T-cell (primary cell): ENCODE measurements at places on chromosomes 5 and 9. TPM values are rescaled to one million over a fixed set of nuclear protein-coding genes. Genes with fewer than 3 reads are reported as not detected.

NPM1 gene
- total RNA-seq: 989 TPM

TRAPPC13 gene
- total RNA-seq: 16.2 TPM

DNA sequence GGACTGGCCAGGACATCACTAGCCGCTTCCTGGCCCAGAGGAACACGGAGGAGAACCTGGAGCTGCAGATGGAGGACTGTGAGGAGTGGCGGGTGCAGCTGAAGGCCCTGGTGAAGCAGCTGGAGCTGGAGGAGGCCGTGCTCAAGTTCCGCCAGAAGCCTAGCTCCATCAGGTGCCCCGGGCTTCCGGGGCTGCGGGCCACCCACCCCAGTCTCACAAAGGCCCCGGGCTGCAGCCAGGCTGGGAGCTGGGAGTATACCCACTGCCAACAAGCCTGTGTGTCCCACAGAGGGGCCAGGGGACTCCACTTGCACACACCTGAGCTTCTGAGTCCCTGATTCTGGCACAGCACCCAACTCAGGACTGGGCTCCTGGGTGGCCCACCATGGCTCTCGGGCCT is 1.7 kb upstream of the RABL6 start:
- H3K36me3 ChIP-seq: peaks cover 8% of the 10 kb centered on the region
- H3K4me3 ChIP-seq: no peak overlapping the region
- no peak overlapping the region for H3K27ac ChIP-seq
- H3K27me3 ChIP-seq: peaks cover 9% of the 10 kb centered on the region

CNTLN gene
- total RNA-seq: 1.1 TPM

DNA sequence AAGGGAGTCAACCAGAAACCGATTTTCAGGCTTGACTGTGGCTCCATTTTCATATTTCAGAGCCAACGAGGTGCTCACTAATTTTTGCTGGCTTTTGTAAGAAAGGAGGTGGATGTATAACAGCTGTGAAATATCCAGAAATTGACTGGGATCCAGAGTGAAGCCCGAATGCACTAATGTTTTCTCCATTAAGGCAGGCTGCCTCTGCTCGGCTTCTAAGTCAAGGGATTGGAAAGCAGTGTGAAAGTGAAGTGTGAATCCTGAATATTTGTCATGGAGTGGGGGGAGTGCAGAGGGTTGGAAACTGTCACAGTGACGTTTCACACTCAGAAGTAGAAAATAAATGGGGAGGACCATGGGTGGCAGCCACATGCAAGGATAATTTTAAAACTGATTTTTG is 237.4 kb downstream of the GOLPH3 start:
- DNase-seq: no peak
- H3K27me3 ChIP-seq: peaks cover 3% of the 10 kb centered on the region
- no peak overlapping the region for H3K27ac ChIP-seq
- no peaks in the 10 kb centered on the region for H3K4me1 ChIP-seq

- no peak for DNase-seq
- H3K36me3 ChIP-seq: no peaks in the 10 kb centered on the region
- no peaks in the 10 kb centered on the region for H3K4me1 ChIP-seq
Observed at GRCh38 chr9:120698766-120699165, 15.5 kb downstream of the MEGF9 start.

AQP3 gene
- 130 TPM for total RNA-seq

DMGDH gene
- 0.43 TPM for total RNA-seq

ADGRD2 gene
- total RNA-seq: not detected
